ENCODE measurements at places on chromosomes 5 and 9.

DNA sequence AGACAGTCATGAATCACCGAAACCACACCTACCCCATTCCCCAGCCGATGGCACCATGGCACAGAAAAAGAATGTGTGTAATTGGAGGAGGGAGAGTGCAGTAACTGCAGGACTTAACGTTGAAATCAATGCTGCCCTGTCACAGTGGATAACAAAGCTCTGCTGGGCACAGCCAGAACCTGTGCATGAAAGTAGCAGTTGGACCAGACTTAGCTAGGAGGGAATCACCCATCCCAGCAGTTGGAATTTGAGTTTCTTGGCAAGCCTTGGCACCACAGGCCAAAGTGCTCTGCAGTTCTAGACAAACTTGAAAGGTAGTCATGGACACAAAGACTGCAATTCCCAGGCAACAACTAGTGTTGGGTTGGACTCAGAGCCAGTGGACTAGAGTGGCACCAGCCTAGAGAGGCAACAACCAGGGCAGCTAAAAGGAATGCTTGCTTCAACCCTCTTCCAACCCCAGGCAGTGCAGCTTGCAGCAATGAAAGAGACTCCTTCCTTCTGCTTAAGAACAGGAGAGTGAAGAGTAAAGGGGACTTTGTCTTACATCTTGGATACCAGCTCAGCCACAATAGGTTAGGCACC lies 19.1 kb downstream of the TMEM232 start:
- no peak for DNase-seq

GRCh38 chr5:51559339-51559738 lies 176.1 kb downstream of the ISL1 start:
- no peak for DNase-seq

- DNase-seq = no peak
These were observed 280.6 kb upstream of the EFNA5 start for GRCh38 chr5:107951309-107951708.

DNA sequence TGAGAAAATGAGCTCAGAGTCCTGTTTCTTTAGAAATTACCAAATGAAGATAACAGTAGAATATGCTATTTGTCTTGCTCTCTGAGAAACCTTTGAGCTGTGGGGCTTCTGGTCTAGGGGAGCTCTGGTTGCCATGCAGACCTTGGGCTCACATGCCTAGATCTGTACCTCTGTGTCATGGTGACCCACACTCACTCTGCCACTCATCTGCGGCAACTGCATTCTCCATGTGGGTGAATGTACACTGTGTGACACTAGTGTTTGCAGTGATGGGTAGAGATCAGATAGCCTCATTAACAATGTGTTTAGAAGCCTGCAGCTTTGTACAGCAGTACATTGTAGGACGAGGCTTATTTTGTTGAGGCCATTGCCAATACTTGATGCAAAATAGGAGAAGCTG lies 521.2 kb downstream of the CHSY3 start:
- DNase-seq = no peak

DNA sequence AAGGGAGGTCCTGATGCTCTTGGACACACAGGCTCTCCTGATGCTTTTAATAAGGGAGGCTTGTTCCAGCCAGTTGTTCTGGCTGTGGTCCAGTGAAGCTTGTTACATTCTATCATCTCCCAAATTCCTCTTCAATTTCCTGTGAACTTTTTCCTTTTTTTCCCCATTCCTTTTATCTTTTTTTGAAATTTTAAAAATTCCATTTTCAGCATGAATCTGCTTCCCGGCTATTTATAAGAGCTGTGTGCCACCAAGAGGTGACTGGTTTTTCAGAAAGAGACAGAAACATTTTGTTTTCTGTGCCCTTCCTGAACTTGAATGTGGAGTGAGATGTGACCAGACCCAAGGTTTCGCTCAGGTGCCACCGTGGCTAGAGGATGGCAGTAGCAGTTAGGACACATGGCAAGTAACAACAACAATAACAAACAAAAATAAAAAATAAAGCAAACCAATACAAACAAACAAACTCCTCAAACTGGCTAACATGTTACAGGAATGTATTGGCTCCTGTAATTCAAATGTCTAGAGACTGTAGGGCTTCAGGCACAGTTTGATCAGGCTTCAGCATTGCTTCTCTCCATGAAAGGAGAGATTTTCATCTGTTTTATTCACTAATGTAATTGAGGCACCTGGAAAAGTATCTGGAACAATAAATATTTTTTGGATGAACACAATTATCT lies 121.1 kb downstream of the BOD1 start:
- no peak for DNase-seq

GRCh38 chr5:107655831-107656230 lies 14.9 kb downstream of the EFNA5 start:
- DNase-seq = no peak

DNA sequence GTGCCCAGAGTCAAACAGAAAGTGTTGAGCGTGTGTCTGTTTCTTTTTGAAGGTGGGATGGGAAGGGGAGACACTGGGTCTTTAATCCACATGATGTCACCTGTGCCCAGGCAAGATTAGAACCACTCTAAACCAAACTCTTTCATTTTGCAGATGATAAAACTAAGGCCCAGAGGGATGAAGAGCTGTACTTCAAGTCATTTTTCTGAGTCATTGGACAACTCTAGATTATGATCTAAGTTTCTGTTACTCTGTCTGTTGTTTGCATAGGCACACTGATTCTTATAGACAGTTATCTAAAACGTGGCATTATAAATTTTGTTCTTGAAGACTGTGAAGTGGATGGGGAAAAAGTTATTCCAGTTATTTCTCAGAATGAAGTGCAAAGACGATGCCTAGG lies 48.8 kb downstream of the MAST4 start:
- DNase-seq = no peak

GRCh38 chr5:71629950-71630349 lies 42.8 kb downstream of the MCCC2 start:
- DNase-seq = no peak

DNA sequence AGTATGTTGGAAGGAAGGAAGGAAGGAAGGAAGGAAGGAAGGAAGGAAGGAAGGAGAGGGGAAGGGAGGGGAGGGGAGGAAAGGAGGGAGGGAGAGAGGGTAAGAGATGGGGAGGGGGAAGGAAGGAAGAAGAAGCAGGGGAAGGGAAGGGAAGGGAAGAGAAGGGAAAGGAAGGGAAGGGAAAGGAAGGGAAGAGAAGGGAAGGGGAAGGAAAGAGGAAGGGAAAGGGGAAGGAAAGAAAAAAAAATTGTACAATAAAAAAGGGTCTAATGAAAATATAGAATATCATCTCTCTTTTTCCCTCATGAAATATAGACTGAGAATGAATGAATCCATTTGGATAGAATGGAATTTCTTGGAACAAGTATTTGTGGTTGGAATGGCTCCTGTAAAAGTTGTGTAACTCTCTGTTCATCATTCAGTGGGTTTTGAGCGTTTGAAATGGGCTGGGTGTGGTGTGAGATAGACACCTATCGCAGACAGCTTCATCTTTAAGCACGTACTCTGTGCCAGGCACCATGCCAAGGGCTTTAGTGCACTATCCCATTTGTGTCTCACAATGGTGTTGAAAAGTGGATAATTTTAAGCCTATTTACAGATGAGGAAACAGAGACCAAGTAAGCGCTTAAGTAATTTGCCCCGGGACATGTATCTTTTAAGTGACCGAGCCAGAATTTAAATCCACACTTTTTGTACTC lies 11.6 kb upstream of the PAPPA start:
- no peak for DNase-seq

DNA sequence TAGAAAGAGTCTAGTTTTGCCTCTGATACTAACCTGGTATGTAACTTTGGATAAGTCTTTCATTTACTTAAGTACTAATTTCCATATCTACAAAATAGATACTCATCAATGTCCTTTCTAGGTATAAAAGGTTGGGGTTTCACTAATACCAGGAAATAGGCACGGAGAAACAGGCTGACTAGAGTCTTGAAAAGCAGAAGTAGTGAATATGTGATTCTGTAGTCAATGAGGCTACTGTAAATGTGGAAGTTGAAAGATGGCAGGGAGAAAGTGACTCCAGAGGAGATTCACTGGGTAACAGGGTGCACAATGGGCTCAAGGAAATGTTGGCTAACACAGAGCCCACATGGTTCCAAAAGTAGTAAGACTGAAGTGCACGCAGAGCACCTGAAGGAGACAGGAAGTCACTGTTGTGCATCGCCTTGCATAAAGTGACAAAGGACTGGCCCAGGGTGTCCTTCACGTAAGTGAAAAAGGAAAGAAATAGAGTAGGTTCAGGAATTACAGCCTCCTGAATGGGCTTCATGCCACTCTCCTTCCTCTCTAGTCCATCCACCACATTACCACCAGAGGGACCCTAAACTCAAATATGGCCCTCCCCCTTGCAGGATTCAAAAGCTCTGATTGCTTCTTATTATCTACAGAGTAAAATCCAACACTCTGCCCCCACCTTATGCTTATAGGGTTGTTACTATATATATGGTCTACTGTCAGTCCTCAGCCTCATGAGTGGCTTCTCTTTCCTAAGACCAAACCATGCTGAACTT lies 288.0 kb upstream of the SMARCA2 start:
- DNase-seq = no peak
